ENCODE measurements at places on chromosomes 13 and 19. TPM values are rescaled to one million over a fixed set of nuclear protein-coding genes. Genes with fewer than 3 reads are reported as not detected.

Gene PCDH8
- total RNA-seq, result not detected

Gene KCTD12
- 2.7 TPM for total RNA-seq

Gene CCL25
- not detected for total RNA-seq

Gene UBE2L5
- total RNA-seq, result not detected

Gene IL4I1
- total RNA-seq, result not detected

Gene PTGIR
- total RNA-seq, result 0.06 TPM

Gene SELENOV
- total RNA-seq, result not detected

Gene ERVK3-1
- 96.6 TPM for total RNA-seq

Gene GPR183
- total RNA-seq, result 0.14 TPM

Gene SBK2
- not detected for total RNA-seq

Gene NLRP7
- not detected for total RNA-seq

Gene ZNF285
- 0.31 TPM for total RNA-seq

Gene ODAD3
- 1.7 TPM for total RNA-seq

DNA sequence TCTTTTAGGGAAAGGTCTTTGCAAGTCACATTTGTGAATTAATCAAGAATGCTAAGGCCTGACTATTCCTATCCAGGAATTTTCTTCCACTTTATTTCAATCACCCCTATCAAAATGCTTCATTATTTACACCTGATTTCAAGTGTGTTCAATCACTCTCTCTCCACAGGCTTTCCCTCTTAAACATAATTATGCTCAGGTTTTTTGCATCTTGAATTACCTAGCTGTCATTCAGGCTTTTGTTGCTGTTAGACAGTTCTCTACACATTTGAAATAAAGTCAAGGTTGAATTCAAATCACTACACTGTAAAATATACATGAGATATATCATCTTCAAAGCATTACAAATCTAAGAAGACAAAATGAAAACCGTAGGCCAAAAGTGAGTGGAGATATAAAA, 941.3 kb upstream of the SLITRK1 start:
- no peak for DNase-seq

- no peak for DNase-seq
Observed at GRCh38 chr13:28245465-28245864, 107.1 kb downstream of the PAN3 start.

DNA sequence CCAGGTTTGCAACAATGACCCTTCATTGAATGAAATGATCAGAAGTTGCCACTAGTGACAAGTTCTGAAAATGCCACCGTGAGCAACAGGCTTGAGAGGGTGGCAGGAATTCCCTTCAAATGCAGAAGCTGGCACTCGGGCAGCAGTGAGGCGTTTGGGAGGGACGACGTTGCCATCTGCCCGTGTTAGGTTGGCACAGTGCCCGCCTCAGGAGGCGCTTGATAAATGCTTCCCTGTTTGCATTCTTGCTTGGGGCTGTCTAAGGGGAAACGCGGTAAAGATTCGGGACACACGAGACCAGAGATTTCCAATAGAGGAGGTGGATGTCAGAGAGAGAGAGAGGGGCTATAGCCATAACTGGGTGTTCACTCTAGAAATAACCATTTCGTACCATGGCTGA, 101.9 kb downstream of the TEX29 start:
- DNase-seq, result no peak

DNA sequence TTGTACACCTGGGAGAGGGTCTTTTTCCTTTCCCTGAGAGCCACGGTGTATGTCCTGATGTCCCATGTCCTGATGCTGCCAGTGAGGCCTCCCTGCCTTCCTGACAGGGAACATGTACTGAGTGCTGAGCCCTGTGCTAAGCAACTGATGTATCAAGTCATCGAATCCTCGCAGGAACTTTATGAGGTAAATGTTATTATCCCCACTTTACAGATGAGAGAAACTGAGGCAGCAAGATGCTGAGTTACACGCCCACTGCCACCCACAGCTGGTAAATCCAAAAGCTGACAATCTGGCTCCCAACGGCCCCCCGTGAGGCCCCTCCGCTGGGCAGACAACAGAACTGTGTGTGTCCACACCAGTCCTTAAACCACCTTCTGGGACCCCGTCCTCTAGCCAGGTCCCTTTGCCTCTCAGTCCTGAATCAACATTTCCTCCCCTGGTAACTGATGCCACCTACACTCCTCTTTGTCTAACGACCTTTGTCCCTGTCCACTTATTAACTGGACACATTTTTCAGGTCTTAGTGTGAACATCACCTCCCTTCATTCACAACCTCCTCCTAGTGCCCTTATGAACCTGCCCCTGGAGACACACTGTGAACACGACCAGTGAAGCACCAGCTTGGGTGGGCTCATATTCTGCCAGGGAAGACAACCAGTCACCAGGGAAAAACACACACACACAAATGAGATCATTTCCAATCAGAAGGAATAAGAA, 5.4 kb upstream of the VSIG10L start:
- DNase-seq, result no peak

GRCh38 chr13:41065078-41065477, 3.8 kb downstream of the WBP4 start:
- no peak for DNase-seq

GRCh38 chr19:57637379-57637778, 4.4 kb downstream of the ZNF211 start:
- no peak for DNase-seq

DNA sequence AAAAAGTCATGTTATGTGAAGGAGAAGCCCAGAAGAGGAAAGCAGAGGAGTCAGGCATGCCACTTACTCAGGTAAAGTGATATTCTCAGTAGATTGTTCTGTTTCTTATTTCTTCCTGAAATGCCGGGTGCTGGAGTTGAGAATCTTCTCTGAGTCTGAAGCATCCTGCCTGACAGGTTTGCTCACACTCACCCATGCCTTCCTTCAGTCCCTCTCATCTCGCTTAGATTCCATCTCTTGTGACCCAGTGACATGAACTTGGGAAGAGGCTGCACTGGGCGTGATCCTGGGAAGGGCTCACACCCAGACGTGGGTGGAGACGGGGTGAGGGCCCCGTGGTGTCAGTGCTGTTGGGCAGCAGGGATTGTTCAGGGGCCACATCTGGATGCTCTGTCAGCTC, 8.1 kb downstream of the ZNF766 start:
- DNase-seq, result no peak

GRCh38 chr13:27476943-27477703, 26.8 kb upstream of the MTIF3 start:
- no peak for DNase-seq

DNA sequence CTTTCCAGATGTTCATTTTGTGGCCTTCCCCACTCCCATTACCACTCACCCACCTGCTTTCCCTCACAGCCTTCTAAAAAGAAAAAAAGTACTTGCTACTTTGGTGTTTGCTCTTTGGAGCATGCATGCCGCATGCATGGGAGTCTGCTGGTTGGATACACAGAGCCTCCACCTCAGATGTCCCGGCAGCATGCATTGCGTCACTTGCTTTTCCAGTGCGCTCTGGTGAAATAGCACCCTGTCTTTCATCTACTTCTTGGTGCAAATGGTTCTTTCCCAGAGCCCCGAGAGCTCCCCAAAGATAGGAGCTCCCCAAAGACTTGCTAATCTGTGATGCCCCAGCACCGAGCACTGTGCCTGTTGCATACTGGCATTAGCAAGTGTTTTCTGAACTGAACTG, 333.2 kb upstream of the ZNF507 start:
- no peak for DNase-seq

DNA sequence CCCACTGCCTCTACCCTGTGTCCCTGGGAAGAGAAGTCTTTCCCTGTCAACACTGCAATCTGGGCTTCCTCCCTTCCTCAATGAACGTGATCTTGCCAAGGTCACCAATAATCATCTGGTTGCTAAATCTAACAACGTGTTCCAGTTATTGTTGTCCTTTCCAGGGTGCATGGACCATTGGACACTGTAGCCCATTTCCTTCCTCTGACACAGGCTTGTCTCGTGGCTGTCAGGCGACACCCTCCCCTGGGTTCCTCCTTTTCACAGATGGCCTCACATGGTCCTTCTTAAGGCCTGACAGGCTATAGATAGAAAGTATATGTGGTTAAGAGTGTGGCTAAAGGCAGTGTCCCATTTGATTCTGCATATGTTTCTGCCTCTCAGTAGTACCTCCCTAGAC, 67.7 kb upstream of the STARD13 start:
- no peak for DNase-seq

DNA sequence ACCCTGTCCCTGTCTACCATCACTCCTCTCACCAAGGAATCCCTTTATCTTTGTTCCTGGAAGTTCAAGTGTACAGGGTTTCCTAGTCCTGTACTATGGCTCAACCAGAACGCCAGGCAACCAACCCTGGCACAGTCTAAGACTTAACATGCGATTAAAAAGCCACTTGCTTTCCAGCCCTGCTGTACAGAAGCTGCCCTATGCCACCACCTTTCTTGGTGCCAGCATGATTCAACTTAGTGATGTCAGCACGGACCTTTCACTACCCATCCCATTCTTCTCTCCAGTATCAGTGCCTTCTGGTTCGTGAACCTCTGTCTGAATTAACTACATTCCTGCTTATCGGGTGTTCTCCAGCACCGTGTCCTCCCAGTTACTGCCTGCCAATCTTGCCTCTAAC, 151.1 kb downstream of the KLF12 start:
- no peak for DNase-seq

- DNase-seq, result peak; percentile 76
Observed at GRCh38 chr19:2648528-2648937, 54.0 kb downstream of the GNG7 start.

GRCh38 chr13:41111454-41111853, 21.1 kb downstream of the KBTBD6 start:
- no peak for DNase-seq

- DNase-seq, result no peak
Observed at GRCh38 chr13:54004026-54004699, 975.5 kb downstream of the OLFM4 start.

GRCh38 chr19:56670961-56671612, 470 bp downstream of the ZNF835 start:
- DNase-seq, result no peak

DNA sequence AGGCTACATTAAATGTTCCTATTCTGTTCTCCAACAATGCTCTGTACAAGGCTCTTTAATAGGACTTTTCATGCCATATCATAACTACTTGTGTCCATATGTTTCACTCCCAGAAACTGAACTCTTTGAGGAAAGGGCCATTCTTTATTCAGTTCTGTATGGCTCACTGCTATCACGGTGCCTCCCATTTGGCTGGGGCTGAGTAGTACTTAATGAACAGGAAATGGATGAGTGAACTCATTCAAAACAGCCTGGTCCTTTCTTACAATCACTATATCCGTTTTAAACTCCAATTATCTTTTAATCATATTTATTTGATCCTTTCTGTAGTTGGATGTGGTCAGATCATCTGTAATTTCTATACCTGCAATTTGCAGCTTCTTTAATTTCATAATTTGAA, 410.6 kb downstream of the TBC1D4 start:
- DNase-seq, result no peak

GRCh38 chr13:39100996-39101738, 62.9 kb downstream of the NHLRC3 start:
- no peak for DNase-seq

DNA sequence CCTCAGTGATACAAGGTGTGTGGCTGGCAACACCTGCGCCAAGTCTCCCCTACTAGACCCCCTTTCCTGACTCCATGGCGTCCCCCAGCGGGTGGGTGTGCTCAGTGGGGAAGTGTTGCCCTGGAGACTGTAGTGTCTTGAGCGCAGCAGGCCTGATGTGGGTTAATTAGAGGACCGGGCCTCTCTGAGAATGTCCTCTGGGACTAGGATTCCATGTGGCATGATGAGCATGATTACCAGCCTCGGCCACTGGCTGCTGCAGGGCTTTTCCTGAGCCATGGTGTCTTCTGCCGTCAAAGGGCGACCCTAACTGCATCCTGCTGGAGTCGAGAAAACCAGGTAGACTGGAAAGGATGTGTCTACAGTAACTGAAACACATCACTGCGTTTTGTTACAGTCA, 28.1 kb downstream of the MICOS13 start:
- DNase-seq, result no peak

DNA sequence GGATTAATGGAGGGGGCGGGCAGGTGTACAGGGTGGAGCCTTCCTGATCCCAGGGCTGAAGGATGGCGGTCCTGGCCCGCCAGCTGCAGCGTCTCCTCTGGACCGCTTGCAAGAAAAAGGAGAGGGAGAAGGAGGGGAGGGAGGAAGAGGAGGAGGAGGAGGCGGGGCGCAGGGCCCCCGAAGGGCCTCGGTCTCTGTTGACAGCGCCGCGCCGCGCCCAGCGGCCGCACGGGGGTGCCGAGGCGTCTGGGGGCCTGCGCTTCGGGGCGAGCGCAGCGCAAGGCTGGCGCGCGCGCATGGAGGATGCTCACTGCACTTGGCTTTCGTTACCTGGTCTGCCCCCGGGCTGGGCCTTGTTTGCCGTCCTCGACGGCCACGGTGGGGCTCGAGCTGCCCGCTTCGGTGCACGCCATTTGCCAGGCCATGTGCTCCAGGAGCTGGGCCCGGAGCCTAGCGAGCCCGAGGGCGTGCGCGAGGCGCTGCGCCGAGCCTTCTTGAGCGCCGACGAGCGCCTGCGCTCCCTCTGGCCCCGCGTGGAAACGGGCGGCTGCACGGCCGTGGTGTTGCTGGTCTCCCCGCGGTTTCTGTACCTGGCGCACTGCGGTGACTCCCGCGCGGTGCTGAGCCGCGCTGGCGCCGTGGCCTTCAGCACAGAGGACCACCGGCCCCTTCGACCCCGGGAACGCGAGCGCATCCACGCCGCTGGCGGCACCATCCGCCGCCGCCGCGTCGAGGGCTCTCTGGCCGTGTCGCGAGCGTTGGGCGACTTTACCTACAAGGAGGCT, at the start of gene PPM1N:
Gene PPM1N (plus strand): TSS at position 33 of the 785 bp plus-strand sequence. CDS start 30 bp downstream, at position 63.
- no peak for DNase-seq

- DNase-seq, result no peak
Observed at GRCh38 chr13:66675620-66676019, 554.5 kb downstream of the PCDH9 start.

- no peak for DNase-seq
Observed at GRCh38 chr19:32717496-32717895, 2.1 kb upstream of the TDRD12 start.

GRCh38 chr13:95641291-95642027, 3.0 kb downstream of the DZIP1 start:
- no peak for DNase-seq

GRCh38 chr13:98471934-98472333, 105.0 kb downstream of the STK24 start:
- DNase-seq, result no peak

GRCh38 chr13:111486801-111487200, 166.4 kb downstream of the TEX29 start:
- no peak for DNase-seq

- DNase-seq, result no peak
Observed at GRCh38 chr13:77391475-77391874, 64.6 kb upstream of the MYCBP2 start.

- DNase-seq, result no peak
Observed at GRCh38 chr19:617551-618246, 15.6 kb downstream of the POLRMT start.

Data from H4 (cell line).